ENCODE measurements at places on chromosomes 4 and X. TPM values are rescaled to one million over a fixed set of nuclear protein-coding genes. Genes with fewer than 3 reads are reported as not detected.

The EGF gene
- total RNA-seq, result 3.3 TPM

The ASB11 gene
- not detected for total RNA-seq

The NLGN3 gene
- total RNA-seq, result 58.3 TPM

The AKAP14 gene
- not detected for total RNA-seq

The SUPT20HL1 gene
- total RNA-seq, result not detected

The SULT1B1 gene
- 0.53 TPM for total RNA-seq

The SLC7A11 gene
- total RNA-seq, result 21.3 TPM

The TMPRSS11A gene
- not detected for total RNA-seq

The NAAA gene
- 28.0 TPM for total RNA-seq

The PKD2 gene
- total RNA-seq, result 44.5 TPM

The YY2 gene
- total RNA-seq, result 2.3 TPM

The ZDHHC15 gene
- 7.9 TPM for total RNA-seq

The CXCL11 gene
- 0.81 TPM for total RNA-seq

The GDPD2 gene
- 7.8 TPM for total RNA-seq

The TCEAL2 gene
- 121 TPM for total RNA-seq

The DNASE1L1 gene
- 18.6 TPM for total RNA-seq

The MAGEA8 gene
- total RNA-seq, result not detected

The MAGEB10 gene
- total RNA-seq, result not detected

The RRH gene
- total RNA-seq, result 1.3 TPM

The PNMA6F gene
- 11.0 TPM for total RNA-seq

The MTM1 gene
- 19.2 TPM for total RNA-seq

The PCDH18 gene
- 3.1 TPM for total RNA-seq

The PNMA6A gene
- total RNA-seq, result 56.4 TPM

The SLIT2 gene
- total RNA-seq, result 60.7 TPM

The CRLF2 gene
- not detected for total RNA-seq

The TNMD gene
- not detected for total RNA-seq

The ACE2 gene
- not detected for total RNA-seq

The TIMM8A gene
- total RNA-seq, result 15.0 TPM

The FAAH2 gene
- 4.0 TPM for total RNA-seq

The MYOZ2 gene
- total RNA-seq, result 0.38 TPM

The PCDH10 gene
- total RNA-seq, result 76.6 TPM

The GAGE12H gene
- total RNA-seq, result not detected

The MAGEA3 gene
- total RNA-seq, result not detected

The CDS1 gene
- 18.1 TPM for total RNA-seq

The EGFL6 gene
- total RNA-seq, result 0.32 TPM

The USP51 gene
- total RNA-seq, result 3.7 TPM

The PASD1 gene
- total RNA-seq, result not detected

The PRDM5 gene
- total RNA-seq, result 17.7 TPM

The GRIA3 gene
- 74.3 TPM for total RNA-seq

The MAMLD1 gene
- total RNA-seq, result 18.0 TPM

The GPR101 gene
- not detected for total RNA-seq

The NPY2R gene
- total RNA-seq, result 2.1 TPM

The XPNPEP2 gene
- total RNA-seq, result not detected

The STPG2 gene
- total RNA-seq, result 1.8 TPM

The GPR143 gene
- total RNA-seq, result 8.5 TPM

The CXorf65 gene
- total RNA-seq, result not detected

The STIM2 gene
- 38.7 TPM for total RNA-seq

The MAGEB1 gene
- not detected for total RNA-seq

The MCUB gene
- 4.6 TPM for total RNA-seq

Data from dorsolateral prefrontal cortex (tissue), 122 donors.